ENCODE measurements at places on chromosomes 7 and 10.

DNA sequence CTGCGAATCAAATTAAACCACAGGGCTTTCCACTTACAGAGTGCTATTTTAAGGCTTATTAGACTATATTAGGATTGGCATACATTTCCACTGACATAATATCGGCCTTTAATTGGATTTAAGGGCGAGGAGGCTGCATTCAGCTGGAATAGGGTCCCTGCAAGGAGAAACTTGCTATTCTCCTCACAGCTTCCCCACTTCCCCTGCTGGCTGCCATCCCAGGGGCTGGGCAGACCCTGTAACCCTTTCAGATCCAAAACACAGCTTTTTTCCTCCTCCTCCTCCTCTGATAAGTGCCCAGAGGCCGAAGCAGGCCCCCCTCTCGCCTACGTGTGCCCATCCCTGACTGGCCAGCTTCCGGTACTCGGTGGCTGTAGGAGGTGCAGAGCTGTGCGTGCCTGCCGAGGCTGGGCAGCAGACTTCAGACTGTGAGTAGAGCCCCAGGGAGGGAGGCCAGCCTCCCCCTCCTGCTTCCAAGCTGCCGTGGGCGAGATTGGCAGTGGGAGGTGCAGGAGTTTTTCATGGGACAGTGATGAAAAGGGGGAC is 224.2 kb downstream of the PLXNA4 start:
- no peak for DNase-seq

DNA sequence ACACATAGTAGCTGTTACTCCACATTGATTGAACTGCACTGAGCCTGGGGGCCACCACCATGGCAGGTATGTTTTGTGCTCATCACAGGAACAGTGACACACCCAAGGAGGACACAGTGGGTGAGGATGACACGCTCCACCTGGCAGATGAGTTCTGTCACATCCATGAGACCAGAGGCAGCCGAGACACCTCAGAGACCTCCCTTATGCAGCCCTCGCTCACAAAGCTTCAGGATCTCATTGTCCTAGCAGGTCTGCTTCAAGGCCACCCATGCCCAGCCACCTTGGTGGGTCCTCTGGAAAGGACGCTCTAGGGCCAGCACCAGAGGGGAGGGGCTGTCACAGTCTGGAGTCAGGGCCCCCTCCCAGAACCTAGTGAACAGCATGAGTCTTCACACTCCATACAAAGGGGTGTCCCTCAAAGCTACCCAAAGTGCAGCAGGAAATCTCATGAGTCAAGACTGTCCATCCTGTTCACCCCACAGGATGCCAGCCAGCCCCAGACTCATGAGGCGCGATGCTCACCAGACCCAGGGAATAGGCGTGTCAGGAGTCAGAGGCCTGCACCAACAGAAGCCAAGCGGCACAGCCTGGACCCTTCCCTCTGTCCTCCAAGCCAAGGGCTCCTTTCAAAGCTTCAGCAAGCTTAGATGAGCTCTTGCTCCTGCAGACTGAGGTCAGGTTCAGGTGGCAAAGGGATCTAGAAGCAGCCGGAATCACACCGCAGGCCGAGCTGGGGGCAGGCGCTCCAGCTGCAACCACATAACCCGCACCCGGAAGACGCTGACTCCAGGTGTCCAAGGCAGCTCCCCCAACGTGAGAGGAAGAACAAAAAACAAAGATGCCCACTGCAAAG is 9.6 kb downstream of the FAM53B start:
- DNase-seq, result no peak

- DNase-seq, result no peak
Measured at GRCh38 chr7:141704112-141704511, 2.1 kb upstream of the DENND11 start.

DNA sequence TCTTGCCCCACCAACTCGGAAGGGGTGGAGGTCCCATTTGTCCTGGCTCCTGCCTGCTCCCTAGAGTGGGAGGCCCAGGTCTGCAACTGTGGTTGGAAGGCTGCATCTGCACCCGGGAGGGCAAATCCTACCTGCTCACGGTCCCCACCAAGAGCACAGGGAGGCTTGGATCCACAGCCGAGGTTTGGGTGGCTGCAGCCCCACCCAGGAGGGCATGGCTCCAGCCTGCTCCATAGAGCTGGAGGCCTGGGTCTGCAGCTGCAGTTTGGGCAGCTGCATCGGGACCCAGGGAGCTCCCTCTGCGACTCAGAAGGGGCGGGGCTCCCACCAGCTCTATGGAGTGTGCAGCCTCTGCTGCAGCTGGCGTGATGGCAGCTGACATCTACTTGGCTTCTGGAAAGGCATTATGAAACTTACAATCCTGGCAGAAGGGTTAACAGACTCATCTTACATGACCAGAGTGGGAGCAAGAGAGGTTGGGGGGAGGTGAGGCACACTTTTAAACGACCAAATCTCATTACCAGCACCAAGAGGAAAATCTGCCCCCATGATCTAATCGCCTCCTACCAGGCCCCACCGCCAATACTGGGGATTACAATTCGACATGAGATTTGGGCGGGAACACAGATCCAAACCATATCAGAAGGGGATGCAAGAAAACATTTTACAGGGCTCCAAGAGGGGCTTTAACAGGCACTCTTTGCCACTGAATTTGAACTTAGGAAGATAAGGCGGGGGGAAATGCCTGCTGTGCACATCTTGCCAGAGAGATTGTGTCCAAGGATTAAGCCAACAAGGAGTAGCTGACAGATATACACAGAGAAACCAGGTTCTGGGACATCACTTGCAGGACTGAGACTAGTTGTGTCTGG is 8.2 kb upstream of the BLVRA start:
- peak; percentile 88 for DNase-seq

DNA sequence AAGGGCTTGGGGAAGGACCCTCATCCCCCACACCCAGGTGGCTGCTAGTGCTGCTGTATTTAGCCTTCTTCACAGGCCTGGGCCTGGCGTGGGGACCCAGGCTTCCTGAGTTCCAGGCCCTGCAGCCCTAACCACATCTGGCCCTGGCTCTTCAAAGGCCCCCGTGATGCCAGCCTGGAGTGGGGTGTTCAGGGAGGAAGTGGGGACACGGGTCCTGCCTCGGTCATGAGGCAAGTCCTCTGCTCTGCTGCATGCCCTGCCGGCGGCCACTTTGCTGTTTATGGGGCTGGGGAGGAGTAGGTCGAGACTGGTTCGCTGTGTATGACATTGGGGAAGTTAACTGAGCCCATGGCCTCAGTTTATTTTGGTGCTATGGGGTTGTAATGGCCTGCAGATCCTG is 8.5 kb upstream of the AQP1 start:
- DNase-seq, result no peak
